ENCODE measurements at places on chromosomes 4 and X.

- no peak for DNase-seq
These were observed 636 bp upstream of the EOLA1 start for GRCh38 chrX:149540131-149540620.

- peak; percentile 69 for DNase-seq
These were observed 433.4 kb downstream of the PDGFC start for GRCh38 chr4:156538210-156538609.

DNA sequence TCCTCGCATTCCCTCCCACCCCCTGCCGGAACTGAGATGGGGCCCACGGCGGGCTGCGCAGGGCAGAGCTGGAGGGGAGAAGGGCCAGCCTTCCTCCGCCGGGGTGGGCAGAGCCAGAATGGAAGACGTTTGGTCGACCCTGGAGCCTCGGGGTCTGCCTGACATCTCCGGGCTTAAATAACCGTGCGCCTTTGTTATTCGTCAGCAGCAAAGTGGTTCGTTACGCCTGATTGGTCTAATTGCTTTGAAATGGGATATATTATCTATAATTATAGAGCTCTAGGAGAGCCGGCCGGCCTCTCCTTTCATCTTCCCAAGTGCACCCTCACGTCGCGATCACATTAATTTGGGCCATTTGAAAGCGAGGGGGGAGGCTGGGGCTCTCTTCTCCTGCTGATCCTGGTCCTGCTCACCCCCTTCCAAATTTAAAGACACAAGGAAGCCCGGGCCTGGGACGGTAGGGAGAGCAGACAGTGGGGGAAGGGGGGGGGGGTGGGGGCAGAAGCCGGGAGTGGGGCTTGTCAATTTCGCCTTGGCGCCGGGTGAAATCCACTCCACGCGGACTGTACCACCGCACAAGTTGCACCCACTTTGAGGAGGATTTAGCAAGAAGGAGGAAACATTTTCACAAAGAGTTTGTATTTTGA is 4.7 kb upstream of the MSX1 start:
- DNase-seq, result no peak

DNA sequence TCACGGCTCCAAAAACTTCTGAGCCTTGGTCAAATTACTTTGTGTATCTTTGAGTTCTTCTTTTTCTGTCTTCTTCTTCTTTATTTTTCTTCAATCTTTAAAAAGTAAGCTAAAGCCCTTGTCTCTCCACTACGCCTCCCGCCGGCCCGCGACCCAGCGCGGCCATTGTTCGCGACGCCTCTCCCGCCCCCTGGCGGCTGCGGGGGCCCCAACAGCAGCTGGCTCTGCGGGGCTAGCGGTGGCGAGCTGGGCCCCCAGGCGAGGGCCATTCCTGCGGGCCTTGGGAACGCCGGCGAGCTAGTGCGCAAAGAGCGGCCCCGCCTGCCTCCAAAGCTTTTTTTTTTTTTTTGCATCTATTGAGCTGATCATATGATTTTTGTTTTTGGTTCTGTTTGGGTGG is 119.1 kb downstream of the TGIF2LX start:
- no peak for DNase-seq

DNA sequence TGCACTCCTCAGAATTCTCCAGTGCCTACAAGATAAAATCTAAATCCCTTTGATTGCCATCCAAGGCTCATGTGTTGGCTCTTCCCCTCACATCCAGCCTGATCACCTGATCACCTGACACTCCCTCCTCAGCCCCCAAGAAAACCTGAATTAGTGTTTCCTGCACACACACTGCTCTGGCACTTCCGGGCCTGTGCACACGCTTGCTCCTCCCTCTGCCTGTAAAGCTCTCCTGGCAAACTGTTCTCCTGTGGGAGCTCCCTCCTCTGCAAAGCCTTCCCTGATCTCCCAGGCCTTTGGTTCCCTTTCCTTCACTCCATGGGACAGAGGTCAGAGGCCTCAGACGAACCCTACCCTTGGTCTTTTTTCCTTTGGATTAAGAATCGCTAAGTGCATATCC is 19.9 kb downstream of the PHKA2 start:
- no peak for DNase-seq

DNA sequence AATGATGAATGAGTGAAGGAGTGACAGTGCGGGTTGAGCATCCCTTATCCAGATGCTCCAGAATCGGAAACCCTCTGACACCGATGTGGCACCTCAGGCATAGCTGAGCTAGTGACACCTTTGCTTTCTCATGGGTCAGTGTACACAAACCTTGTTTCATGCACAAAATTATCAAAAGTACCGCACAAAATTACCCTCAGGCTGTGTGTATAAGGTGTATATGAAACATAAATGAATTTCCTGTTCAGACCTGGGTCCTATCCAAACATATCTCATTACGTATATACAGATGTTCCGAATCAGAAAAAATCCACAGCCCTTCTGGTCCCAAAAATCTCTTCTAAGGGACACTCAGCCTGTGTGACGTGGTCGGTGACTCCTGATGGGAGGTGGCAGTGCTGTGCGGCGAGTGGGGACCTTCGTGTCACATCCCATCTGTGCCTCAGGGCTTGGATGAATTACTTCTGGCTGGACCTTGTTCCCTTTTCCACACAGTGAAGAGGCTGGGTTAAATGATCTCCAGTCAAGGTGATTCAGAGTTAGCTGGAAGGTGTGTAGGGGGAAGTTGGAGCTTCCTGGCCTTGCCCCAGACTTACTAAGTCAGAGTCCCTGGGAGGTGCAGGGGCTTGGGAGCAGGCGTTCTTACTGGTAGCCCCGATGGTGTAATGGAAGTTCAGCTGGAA is 18.8 kb downstream of the RGS12 start:
- DNase-seq, result no peak

DNA sequence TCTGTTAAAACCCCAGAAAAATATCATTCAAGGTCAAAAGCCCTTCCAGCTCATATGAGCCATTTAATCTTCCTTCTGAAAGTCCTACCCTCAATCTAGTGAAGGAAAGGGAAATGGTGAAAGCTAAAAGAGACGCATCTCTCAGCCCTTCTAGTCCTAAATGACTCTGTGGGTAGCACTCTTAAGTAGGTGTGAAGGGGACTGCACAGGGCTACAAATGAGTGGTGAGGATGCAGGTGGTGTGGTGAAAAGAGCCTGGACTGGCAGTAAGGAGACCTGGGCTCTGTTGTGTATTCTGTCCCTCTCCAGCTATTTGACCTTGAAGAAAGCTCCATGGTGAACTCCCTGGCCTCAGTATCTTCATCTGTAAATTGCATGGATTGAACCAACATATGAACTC is 671.8 kb upstream of the DIPK2B start:
- no peak for DNase-seq

DNA sequence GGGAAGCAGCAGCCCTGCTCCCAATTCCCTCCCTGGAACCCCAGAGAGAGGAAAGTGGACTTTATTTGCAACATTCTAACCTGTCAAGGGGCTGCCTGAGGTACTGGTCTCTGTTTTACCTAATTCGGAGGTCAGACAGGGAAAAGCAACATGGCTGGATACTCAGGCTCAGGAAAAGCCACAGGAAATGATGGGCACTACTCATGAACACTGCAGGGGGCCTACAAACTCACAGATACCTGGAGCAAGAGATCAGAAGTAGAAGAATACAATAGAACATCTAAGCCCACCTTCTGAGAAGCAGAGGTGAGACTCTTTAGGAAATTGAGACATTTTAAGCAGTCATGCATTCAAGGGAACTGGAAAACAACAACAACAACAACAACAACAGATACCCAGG is 15.4 kb upstream of the CSTF2 start:
- no peak for DNase-seq

DNA sequence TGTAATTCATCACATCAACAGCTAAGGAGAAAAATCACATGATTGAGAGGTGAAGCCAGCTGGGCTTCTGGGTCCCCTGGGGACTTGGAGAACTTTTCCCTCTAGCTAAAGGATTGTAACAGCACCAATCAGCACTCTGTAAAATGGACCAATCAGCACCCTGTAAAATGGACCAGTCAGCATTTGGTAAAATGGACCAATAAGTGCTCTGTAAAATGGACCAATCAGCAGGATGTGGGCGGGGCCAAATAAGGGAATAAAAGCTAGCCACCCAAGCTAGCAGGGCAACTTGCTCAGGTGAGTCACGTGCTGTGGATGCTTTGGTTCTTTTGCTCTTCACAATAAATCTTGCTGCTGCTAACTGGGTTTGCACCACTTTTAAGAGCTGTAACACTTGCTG is 1248.3 kb downstream of the PCDH18 start:
- DNase-seq, result no peak

Data from astrocyte (in vitro differentiated cells and primary cell).